MCF 10A (cell line): ENCODE measurements at places on chromosomes 6 and 20. TPM values are rescaled to one million over a fixed set of nuclear protein-coding genes. Genes with fewer than 3 reads are reported as not detected.

PLCB1 gene
- 5.9 and 8.2 TPM in 2 replicates for total RNA-seq

STX11 gene
- 1.1 and 2.1 TPM in 2 replicates for total RNA-seq

ABCF1 gene
- total RNA-seq: 58.0 and 63.9 TPM in 2 replicates

C20orf202 gene
- not detected in 2 replicates for total RNA-seq

MYL9 gene
- 4.3 and 7.9 TPM in 2 replicates for total RNA-seq

- peak; percentile 73 for DNase-seq
These were observed 84.3 kb downstream of the ZHX3 start for GRCh38 chr20:41232973-41233926.

- no peak for DNase-seq
These were observed 603.3 kb upstream of the PTCHD4 start for GRCh38 chr6:48714250-48714649.

- DNase-seq: no peak
These were observed 32.0 kb upstream of the SCRT2 start for GRCh38 chr20:707451-708110.

- DNase-seq: no peak
These were observed 41.1 kb downstream of the VEGFA start for GRCh38 chr6:43810965-43811732.

- DNase-seq: peak; percentile 32
These were observed 763 bp downstream of the C6orf47 start for GRCh38 chr6:31659649-31660380.

DNA sequence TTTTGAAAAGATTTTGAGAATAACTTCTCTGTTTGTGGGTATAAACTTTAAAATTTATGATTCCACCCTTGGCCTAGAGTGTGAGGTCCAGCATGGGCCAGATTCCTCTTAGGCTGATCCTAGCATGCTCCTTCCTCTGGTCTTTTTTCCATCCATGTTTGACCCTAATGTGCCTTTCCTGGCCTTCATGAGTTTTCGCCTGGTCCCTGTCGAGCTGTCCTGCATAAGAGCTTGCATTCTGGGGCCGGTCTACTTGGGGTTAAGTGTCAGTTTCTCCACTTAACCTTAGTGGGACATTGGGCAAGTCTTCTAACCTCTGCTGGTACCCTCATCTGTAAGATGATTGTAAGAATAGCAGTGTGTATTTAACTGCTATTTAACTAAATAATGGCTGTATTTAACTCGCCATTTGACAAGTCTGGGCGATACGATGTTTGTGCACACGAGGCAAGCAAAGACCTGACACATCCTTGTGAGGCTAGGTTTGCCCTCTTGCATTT, 40.7 kb upstream of the TAGAP start:
- no peak for DNase-seq

DNA sequence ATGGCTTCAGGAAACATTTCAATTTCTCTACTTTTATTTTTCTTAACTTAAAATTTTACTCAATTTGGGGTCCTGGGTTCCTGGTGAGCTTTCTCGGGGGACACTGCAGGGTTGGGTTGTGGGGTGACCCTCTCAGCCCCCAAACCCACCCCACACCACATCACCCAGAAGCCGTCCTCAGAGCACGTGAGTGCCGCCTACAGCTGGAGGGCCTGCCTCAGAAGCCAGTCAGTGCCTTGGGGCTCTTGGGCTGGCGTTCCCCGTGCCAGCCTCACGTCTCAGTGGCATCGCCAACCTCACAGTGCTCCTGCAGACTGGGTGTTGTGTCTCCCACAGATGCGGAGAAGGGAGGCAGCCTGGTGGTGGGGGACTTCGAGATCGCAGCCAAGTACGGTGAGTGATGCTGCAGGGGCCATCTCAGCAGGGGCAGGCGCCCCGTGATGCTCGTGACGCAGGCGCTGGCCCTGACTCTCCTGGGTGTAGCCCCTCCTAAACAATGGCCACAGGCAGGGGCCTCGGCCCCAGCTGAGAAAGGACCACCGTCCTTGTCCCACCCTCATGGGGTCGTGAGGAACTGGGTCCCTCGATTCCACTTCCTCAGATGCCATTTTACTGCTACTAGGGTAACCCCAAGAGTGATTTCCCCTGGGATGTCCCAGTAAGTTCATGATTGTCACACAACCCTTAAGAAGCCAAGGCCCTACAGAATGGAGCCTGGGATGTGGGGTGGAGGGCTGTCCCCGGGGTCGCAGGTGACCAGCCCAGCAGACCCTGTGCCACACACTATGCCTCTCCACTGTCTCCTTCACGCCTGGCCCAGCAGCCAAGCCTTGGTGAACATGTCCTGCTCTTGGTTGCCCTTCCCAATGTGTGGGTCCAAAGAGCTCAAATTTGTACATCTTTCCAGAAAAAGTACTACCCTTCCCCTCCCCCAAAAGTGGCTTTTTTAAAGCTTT, 23.8 kb upstream of the PYGB start:
- DNase-seq: no peak

GRCh38 chr6:118562959-118563358, 14.9 kb downstream of the PLN start:
- DNase-seq: no peak

DNA sequence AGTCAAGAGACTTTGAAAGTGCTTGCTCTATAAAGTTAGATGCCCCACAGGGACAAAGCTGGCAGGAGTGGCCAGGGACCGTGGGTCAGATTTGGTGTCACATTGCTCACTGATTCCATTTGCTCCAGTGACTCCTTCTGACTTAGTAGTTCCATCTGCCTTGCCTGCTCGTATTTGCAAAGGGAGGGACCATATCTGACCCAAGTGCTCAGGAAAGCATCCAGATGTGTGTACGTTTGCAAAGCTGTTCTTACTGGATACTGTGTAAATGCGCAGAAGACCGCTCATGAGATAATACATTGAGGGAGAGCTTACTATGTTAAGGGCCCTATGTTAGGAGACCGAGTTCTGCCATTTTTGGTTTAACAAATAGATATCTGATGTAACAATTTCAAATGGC, 21.2 kb upstream of the CCN6 start:
- DNase-seq: no peak

DNA sequence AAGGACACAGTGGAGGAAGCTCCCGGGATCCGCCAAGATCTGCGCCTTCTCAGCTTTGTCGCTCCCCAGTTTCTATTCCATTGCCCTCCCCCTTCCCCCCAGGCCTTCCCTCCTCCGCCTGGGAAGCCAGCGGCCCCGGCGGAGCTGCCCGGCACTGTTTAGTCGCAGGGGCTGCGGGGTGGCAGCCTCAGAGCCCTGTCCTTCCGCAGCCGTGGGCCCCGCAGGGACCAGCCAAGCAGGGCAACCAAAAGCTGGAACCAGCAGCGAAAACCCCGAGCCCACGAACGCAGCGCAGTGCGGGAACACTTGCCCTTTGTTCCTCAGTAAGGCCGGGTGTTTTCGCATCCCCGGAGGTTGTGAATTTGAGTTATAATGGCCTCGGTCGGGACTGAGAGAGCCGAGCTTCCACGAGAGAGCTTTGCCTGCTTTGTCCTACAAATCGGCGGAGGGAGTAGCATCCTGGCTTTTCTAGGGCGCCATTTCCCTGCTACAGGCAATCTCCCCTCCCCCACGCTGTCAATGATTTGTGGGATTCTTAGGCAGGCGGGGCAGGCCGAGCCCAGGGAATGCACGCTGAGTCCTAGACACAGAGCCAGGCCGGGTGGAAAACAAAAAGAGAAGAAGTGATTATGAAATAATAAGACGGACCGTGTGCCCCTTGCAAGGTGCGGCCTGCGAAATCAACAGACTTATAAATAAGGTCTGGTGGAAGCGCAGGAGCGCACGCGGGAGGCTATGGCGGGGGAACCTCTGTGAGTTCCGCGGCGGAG, 4.0 kb upstream of the TUBB2B start:
- DNase-seq: no peak

- no peak for DNase-seq
These were observed 34.1 kb downstream of the TREML1 start for GRCh38 chr6:41120058-41120457.
